ENCODE measurements at places on chromosomes 5 and 9. TPM values are rescaled to one million over a fixed set of nuclear protein-coding genes. Genes with fewer than 3 reads are reported as not detected.

DNA sequence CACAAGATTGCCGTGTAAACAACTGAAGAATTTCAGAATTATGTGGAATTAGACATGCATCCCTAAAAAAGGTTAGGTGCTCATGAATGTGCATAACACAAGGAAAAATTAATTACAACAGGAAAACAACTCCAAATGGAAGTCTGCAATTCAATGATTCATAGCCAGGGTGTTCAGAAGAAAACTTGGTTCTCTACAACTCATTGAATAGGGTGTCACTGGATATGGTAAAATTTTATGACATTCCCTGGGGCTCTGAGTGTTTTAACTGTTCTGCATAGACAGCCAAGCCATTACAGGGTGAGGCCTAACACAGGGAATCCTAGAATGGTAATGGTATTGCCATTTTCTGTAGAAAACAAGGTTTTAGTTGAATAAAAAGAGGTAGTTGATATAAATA, 24.4 kb upstream of the ZSWIM6 start:
- no peak for DNase-seq

Gene SEMA5A
- under 0.01 TPM for total RNA-seq

- DNase-seq: no peak
Observed at GRCh38 chr9:15944341-15944740, 391.5 kb downstream of the CCDC171 start.

GRCh38 chr5:72478684-72479083, 28.5 kb downstream of the ZNF366 start:
- no peak for DNase-seq

Gene ZNF474
- under 0.01 TPM for total RNA-seq

Data from dermis microvascular lymphatic vessel endothelial cell (primary cell).